ENCODE measurements at places on chromosomes 7 and 10.

DNA sequence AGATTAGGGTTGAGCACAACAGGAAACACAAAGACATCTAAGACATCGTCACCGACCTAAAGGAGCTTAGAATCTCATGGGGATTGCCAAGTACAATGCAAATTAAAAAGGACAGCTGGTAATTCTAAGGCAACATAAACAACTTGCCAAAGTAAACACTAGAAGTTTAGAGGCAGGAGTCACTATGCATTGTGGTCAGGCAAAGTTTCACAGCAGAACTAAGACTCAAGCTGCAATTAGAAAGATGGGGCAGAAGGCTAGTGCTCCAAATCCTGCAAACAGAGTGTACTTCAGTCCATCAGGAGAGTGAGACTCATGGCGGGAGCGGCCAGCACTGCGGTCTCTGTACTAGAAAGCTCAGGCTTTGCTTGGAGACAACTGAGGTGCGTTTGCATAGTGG lies 52.7 kb downstream of the HIPK2 start:
- no peak for DNase-seq

GRCh38 chr7:91294639-91295220 lies 30.5 kb downstream of the FZD1 start:
- DNase-seq, result no peak

- DNase-seq, result no peak
Measured at GRCh38 chr7:516216-516605, 3.4 kb downstream of the PDGFA start.

- DNase-seq, result peak; percentile 28
Measured at GRCh38 chr7:44678471-44679179, 70.0 kb upstream of the ZMIZ2 start.

GRCh38 chr10:122852261-122852660 lies 6.6 kb upstream of the CUZD1 start:
- no peak for DNase-seq

DNA sequence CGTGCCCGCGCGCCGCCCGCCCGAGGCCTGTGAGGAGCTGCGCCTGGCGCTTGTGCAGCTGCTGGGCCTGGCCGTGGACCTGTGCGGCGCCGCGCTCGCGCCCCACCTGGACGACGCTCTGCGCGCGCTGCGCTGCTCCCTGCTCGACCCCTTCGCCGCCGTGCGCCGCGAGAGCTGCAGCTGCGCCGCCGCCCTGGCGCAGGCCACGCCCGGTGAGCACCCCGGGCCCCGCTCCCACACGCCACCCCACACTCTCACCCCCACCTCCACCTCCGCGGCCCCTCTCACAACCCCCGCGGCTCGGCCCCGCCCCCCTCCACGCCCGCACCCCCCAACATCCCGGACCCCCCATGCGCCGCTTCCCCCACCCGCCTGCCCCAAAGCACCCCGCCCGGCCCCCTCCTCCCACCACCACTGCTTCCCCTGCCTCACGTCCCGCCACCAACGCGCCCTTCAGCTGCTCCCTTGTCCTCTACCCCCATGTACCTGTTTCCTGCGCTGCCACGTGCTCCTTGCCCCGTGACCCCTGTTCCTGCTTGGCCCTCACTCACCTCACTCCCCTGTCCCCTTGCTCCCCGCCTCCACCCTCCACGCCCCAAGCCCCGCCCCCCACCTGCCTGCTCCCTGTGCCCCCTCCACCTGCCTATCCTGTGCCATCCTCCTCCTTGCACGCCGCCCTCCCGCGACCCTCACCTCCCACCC lies at the start of gene PRKAR1B:
TSS of gene PRKAR1B (minus strand) at position 178 of the 702 bp plus-strand sequence. CDS start 15,776 bp downstream, outside the sequence.
- DNase-seq, result no peak

- no peak for DNase-seq
Measured at GRCh38 chr10:91579329-91579985, 53.4 kb downstream of the PPP1R3C start.

- DNase-seq, result no peak
Measured at GRCh38 chr7:45237788-45238461, 80.3 kb downstream of the RAMP3 start.

DNA sequence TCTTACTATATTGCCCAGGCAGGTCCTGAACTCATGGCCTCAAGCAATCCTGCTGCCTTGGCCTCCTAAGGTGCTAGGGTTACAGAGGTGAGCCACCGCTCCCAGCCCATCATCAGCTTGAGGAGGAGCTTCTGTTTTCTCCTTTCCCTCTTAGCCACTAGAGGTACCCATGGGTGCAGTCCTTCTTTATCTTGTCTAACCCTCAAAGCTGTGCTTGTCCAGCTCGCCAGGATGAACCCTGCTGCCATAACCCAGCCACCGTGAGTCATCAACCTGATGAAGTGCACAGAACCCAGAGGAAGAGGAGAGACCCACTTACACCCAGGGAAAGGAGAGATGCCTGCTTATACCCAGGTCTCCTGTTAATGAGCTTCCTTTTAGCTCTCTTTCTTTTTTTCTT lies 133.4 kb downstream of the CUL2 start:
- no peak for DNase-seq

GRCh38 chr7:85041605-85042216 lies 145.1 kb downstream of the SEMA3D start:
- peak; percentile 63 for DNase-seq
